ENCODE measurements at places on chromosomes 16 and 17. TPM values are rescaled to one million over a fixed set of nuclear protein-coding genes. Genes with fewer than 3 reads are reported as not detected.

The KRT31 gene
- total RNA-seq: not detected

The C17orf107 gene
- 0.12 TPM for total RNA-seq

The CRYBA1 gene
- not detected for total RNA-seq

The VTN gene
- total RNA-seq: 0.60 TPM

The MYH13 gene
- total RNA-seq: under 0.01 TPM

The GPR179 gene
- total RNA-seq: not detected

The CAPNS2 gene
- 0.60 TPM for total RNA-seq

The CHD9NB gene
- not detected for total RNA-seq

The PSMD7 gene
- 122 TPM for total RNA-seq

The MT4 gene
- not detected for total RNA-seq

The COG8 gene
- total RNA-seq: 29.0 TPM

The MYH3 gene
- total RNA-seq: 0.12 TPM

The UNC13D gene
- not detected for total RNA-seq

The OR1D2 gene
- not detected for total RNA-seq

The C16orf78 gene
- not detected for total RNA-seq

The BIRC5 gene
- 160 TPM for total RNA-seq

The DRC7 gene
- total RNA-seq: not detected

The NEUROD2 gene
- total RNA-seq: not detected

The C1QTNF8 gene
- not detected for total RNA-seq

The REXO5 gene
- total RNA-seq: 12.5 TPM

The FA2H gene
- not detected for total RNA-seq

The EVI2A gene
- 16.6 TPM for total RNA-seq

The TAT gene
- total RNA-seq: not detected

The KRTAP4-5 gene
- not detected for total RNA-seq

The KRTAP1-1 gene
- not detected for total RNA-seq

The PRCD gene
- 0.48 TPM for total RNA-seq

The ZNF750 gene
- total RNA-seq: not detected

The CCDC78 gene
- 0.12 TPM for total RNA-seq

The NHERF1 gene
- 15.0 TPM for total RNA-seq

The ZPBP2 gene
- not detected for total RNA-seq

The NKD1 gene
- total RNA-seq: 14.2 TPM

The RTN4RL1 gene
- 7.6 TPM for total RNA-seq

The CALB2 gene
- total RNA-seq: 1.2 TPM

Measured in RPMI7951 (cell line).